ENCODE measurements at places on chromosomes 4 and X. TPM values are rescaled to one million over a fixed set of nuclear protein-coding genes. Genes with fewer than 3 reads are reported as not detected.

TRPC5OS gene
- not detected for total RNA-seq

PCGF3 gene
- 45.0 TPM for total RNA-seq

SYP gene
- total RNA-seq, result not detected

GPR173 gene
- total RNA-seq, result 1.1 TPM

TRIM61 gene
- total RNA-seq, result 4.7 TPM

Data from IMR-90 (cell line).